ENCODE measurements at places on chromosomes 6 and 20. TPM values are rescaled to one million over a fixed set of nuclear protein-coding genes. Genes with fewer than 3 reads are reported as not detected.

- H3K27ac ChIP-seq: no peak overlapping the region
- no peak overlapping the region for H3K4me3 ChIP-seq
- no peaks in the 10 kb centered on the region for H3K36me3 ChIP-seq
Observed at GRCh38 chr6:4986999-4987398, 16.8 kb downstream of the RPP40 start.

DNA sequence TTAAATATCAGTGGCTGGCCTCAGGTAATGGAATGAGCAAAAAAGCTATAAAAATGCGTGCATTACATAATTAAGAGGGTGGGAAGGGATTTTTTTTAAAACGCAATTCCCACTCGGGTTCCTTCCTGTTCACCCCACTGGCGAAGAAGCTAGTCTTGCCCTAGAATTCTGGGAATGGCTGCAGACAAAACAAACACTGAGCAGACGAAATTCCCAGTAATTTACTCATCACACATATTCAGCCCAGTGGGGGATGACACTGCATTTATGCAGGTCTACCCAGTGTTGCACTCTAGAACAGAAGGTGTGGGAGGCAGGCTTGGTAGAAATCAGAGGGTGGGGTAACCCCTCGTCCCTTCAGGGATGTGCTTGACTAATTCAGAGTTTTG is 2695.0 kb upstream of the DEFB115 start:
- H3K4me1 ChIP-seq: no peaks in the 10 kb centered on the region
- no peak for DNase-seq
- no peak overlapping the region for H3K4me3 ChIP-seq

DNA sequence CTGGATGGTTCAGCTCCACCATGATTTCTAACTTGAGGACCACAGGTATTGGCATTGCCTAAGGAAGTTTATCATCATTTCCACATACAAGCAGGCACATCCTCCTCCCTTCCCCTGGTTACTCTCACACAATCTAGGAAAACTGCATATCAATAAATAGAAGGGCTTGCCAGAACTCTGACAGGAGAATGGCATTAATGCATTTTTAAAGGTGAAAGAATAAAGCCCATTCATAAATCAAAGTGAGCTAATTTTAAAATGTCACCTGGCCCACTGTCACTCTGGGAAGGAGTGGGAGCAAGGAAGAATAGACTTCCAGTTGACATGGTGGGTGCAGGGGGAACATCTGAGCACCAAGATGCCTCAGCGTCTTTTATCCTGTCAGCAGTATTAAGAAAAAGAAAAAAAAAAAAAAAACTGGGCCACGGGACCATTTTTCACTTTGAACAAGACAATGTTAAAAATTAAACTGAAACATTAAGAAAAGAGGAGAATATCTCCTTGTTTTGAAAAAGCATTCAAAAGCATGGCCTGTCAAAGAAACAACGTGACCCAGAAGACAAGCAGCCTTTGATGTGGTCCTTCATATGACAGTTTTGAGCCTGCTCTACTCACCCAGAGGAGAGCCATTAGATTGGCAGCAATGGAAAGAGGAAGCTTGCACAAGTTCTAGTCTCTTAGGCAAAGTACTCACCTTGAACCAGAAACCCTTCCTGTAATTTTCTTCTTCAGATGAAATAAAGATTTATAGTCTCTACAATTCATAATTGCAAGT is 39.3 kb upstream of the SMLR1 start:
- no peaks in the 10 kb centered on the region for H3K4me1 ChIP-seq
- H3K4me3 ChIP-seq: no peak overlapping the region
- H3K27me3 ChIP-seq: no peaks in the 10 kb centered on the region
- no peak overlapping the region for H3K27ac ChIP-seq
- no peak for DNase-seq

DNA sequence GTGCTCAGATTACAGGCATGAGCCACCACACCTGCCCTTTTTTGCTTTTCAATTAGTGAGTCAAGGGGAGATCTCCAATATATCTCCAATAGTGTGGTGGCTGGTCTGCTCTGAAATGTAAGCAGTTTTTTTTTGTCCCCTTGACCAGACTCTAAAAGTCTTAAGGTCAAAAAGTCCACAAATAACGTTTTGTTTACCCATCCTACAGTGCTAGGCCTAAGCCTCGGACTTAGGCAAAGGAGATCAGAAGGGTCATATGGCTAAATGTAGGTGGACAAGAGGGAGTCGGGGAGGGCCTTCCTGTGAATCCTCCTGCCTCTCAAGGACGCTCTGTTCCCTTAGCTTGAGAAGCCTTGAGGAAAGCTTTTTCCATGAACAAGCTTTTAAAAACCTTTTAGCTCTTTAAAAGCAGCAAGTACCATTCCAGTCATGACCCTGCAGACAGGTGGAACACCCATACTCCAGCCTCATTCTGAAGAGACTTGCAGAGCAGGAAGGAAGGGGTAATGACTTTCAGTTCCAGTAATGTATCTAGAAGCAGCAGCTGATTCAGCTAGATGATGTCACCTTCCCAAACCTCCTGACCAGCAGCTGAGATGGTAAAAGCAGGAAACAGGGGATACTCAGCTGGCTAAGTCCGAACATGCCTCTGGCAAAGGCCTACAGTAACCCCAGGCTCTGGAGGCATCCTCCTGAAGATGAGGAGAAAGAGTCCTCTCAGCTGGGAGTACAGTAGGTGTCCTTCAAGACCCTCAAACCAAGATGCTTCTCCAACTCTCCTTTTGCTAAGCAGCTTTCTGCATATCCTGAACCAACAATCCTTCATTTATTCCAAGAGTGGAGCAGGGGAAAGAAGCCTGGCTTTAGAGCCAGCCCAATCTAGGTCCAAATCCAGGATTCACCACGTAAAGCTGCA is 23.6 kb downstream of the BCL2L1 start:
- no peaks in the 10 kb centered on the region for H3K27me3 ChIP-seq
- H3K4me1 ChIP-seq: peaks cover 98% of the 10 kb centered on the region
- DNase-seq: no peak
- H3K4me3 ChIP-seq: no peak overlapping the region

DNA sequence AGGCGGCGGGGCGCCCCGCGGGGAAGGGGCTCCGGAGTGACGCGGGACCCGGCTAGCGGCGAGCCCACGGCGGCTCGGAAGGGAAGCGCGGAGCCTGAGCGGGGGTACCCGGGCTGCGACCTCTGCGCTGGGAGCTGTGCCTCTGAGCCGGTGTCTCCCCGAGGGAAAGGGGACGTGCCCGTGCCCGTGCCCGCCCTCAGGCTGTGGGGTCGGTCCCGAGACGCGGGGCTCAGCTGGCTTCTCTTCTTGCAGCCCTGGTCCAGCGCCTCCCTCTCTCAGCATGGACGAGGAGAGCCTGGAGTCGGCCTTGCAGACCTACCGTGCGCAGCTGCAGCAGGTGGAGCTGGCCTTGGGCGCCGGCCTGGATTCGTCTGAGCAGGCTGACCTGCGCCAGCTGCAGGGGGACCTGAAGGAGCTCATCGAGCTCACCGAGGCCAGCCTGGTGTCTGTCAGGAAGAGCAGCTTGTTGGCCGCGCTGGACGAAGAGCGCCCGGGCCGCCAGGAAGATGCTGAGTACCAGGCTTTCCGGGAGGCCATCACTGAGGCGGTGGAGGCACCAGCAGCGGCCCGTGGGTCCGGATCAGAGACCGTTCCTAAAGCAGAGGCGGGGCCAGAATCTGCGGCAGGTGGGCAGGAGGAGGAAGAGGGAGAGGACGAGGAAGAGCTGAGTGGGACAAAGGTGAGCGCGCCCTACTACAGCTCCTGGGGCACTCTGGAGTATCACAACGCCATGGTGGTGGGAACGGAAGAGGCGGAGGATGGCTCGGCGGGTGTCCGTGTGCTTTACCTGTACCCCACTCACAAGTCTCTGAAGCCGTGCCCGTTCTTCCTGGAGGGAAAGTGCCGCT is 686 bp downstream of the ZGPAT start:
- H3K36me3 ChIP-seq: peaks cover 78% of the 10 kb centered on the region
- H3K4me3 ChIP-seq: peak overlapping the region; percentile 96
- H3K27me3 ChIP-seq: no peaks in the 10 kb centered on the region

DNA sequence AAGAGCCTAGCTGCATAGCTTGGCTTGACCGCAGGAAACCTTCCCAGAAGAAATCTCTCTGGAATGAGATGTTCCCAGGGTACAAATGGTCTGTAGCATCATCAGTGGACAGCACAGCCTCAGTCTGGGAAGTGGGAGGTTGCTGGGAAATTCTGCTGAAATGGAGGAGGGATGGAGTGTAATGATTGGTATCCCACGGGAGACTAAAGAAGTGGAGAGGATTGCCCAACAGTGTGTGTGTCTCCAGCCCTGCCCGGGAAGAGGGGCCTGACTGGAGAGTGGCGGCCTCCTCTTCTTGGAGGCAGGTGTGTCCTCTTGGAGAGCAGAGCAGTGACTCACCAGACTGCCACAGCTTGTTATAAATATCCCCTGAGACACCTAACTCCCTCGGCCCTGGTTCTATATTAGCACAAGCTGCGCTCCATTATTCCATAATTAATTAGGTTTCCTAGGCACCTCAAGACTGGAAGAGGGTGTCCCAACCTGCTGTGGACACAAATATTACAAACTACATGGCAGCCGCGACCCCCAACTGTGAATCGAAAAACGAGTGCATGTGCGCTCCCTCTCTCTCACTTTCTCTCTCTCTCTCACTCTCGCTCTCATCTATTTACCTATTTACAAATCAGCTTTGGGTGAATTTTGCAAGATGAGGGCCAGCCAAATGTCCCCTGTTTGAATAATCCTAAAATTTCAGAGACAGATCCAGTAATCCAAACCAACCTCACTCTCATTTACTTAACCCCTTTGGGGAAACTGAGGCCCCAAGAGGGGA is 68.8 kb downstream of the FGD2 start:
- H3K27me3 ChIP-seq: no peaks in the 10 kb centered on the region
- no peak overlapping the region for H3K4me3 ChIP-seq
- peak overlapping the region; percentile 36 for H3K27ac ChIP-seq
- peaks cover 12% of the 10 kb centered on the region for H3K4me1 ChIP-seq
- H3K36me3 ChIP-seq: no peaks in the 10 kb centered on the region

GRCh38 chr6:53111865-53112264 is 36.8 kb downstream of the GCM1 start:
- H3K27ac ChIP-seq: no peak overlapping the region
- H3K36me3 ChIP-seq: no peaks in the 10 kb centered on the region
- no peak overlapping the region for H3K4me3 ChIP-seq
- H3K27me3 ChIP-seq: no peaks in the 10 kb centered on the region
- H3K4me1 ChIP-seq: no peaks in the 10 kb centered on the region

Gene ZNF165
- total RNA-seq: 0.55 TPM

Gene HLA-DOA
- total RNA-seq: 1.8 TPM
